ENCODE measurements at places on chromosomes 1 and 21.

DNA sequence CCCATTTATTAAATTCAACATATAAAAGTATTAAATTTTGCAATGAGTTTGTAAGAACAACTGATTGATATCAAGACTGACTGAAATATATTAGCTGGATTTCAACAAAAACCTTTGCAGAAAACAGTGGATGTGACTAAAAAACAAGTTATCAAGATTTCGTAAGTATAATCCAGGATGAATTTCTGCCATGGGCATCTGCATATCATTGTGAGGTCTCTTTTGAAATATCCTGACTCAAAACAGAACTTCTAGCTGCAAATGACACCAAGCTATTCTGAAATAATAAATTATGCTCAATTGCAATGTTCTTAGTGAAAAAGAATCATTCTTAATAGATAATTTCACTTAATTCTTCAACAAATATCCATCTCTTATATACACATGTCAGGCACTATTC, 52.6 kb downstream of the CD34 start:
- no peak for DNase-seq

- DNase-seq: no peak
Measured at GRCh38 chr1:40606978-40607377, 58.5 kb downstream of the RIMS3 start.

DNA sequence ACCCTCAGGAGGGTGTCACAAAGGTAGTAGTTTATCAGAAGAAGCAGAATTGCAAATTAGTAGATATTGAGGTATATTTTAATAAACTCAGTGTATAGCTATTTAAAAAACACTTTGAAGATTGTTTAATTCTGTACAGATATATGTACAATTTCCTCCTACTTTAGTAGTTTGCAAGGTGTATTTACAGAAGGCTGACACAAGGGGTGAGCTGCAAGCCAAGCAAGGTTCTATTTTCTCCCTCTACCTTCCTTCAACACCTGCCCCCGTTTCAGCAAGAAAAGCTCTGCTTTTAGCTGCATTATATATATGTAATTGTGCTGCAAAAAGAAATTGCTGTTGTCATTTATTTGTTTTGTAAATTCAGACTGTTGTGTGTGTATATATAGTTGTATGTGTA, 674.2 kb upstream of the PKN2 start:
- no peak for DNase-seq

DNA sequence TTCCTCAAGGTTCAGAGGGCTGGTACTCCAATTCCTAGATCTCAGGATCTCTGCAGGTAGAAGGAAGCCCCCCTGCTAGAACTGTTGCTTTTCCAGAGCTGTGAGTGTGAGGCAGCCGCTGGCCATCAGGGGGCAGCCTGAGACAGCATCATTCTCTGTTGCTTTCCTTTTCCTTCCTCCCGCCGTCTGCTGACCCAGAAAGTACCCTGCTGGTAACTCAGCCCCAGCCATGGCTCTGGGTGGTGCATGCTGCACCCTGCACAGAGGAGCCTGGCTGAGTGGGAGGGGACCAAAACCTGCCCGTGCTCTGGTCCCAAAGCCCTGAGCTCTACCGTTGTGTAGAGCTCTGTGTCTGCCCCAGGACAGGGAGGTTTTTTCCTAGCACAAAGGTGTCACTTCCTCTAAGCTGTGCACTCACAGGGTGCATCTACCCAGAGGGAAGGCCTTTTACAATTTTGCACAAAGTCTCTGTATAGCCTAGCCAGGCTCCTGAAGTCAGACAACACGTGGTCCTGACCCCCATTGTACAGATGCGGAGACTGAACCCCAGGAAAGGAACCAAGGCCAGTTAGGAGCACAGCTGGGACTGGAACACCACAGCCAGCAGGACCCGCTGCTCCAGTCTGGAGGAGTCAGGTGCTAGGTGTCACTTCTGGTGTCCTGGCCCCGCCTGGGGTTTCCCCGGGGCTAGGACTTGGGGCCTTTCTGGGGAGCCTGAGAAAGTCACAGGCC, 5.6 kb upstream of the FAM131C start:
- DNase-seq: peak; percentile 34

- DNase-seq: no peak
Measured at GRCh38 chr1:198295971-198296370, 139.2 kb downstream of the NEK7 start.

GRCh38 chr1:59419361-59420140, 122.7 kb downstream of the FGGY start:
- DNase-seq: no peak

DNA sequence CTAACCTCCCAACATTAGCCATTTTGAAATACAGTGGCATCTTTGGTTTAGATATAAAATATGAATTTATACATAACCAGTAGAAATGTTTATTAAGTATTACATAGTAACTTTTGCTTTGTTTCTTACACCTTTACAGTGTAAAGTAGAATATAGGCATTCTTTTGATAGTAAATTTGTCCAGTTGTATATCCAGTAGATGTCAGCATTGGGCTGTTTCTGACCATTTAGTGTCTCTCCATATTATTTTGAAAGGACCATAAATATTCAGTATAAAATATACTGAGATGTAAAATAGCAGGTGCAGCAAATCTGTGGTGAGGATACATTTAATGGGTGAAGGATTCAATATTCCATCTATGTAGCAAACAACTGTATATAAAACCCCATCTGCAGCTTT, 115.8 kb upstream of the ZRANB2 start:
- DNase-seq: no peak

GRCh38 chr1:177945943-177946650, 23.8 kb downstream of the SEC16B start:
- DNase-seq: no peak

- no peak for DNase-seq
Measured at GRCh38 chr1:204445860-204446412, 34.3 kb upstream of the PPP1R15B start.

DNA sequence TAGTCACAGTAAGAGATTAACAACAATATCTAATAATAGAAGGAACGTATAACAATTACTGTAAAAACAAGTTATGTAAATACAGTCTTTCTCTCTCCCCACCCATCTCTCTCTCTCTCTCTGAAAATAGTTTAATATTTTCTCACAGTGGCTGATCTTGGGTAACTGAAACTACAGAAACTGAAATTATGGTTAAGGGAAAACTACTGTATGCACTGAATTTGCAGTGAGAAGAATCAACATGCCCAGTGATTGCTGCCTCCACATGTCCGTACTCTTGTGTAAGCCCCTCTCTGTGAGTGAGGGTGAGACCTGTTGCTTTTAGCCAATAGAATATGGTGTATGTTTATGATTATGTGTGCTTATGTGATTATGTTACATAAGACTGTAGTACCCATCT, 1.6 kb downstream of the KRTAP6-1 start:
- no peak for DNase-seq

DNA sequence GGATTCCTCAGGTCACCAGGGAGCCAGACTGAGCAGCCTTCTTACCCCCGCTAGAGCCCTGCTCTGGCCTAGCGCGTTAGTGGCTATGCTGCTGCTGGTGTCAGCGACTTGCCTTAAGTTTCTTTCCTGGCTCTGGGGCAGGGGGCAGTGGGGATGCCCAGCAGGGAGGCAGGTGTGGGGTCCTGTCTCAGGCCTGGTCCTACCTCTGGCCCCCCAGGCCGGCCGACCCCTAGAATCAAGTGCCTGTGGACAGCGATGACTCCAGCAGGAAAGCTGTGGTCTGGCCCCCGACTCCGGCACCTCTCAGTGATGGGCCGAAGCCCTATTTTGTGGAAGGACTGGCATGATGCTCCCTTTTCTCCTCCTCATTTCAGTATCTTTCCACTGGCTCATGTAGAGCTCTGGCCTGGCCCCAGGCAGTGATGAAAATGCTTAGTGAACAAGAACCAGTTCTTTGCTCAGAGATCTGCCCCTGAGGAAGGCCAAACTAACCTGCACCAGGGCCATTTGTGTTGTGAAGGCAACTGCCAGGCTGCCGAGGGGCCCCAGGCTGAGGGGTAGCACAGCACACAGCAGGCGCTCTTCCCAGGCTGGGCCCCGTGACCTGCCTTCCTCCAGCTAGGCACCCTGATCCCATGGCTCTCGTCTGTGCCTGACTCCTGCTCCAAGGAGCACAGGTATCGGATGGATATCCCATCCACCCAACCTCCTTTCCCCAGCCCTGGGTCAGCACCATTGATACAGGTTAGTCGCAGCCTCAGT, 23.7 kb downstream of the MRPL37 start:
- no peak for DNase-seq

GRCh38 chr1:212484701-212485570, 52.2 kb downstream of the NENF start:
- DNase-seq: no peak

DNA sequence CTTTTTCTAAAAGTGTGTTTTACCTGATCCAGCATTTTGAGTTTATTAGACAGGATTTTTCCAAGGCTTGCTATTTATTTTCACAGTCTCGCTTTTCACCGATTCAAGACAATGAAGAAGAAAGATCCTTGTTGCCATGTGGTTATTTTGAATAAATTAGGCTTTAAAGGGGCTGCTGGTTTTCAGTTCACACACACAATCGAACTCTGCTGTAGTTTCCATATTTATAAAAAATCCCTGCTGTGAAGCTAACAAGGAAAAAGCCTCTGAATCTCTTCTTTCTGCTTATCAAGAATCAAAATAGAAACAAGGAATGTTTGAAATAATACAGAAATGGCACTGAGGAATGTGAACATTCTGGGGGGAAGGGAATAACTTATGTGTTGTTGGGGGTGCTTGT, 102.5 kb upstream of the KAZN start:
- DNase-seq: no peak

DNA sequence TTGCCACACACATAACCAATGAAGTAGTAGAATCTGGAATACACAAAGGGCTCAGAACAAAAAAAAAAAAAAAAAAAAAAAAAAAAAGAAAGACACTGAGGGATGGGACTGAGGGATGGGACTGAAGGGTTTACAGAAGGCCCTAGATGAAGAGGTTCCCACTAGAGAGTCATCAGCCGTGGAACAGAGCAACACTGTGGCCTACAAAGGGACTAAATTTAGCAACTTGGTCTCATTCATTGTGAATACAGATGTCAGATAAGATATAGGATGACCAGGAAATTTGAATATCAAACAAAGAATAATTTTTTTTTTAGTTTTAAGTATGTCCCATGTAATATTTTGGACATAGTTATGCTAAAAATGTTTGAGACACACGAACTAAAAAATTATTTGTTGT, 62.1 kb downstream of the GLUL start:
- DNase-seq: no peak

GRCh38 chr1:112054510-112054909, 65.0 kb upstream of the KCND3 start:
- DNase-seq: no peak

- DNase-seq: no peak
Measured at GRCh38 chr1:3188150-3188971, 119.4 kb downstream of the PRDM16 start.

DNA sequence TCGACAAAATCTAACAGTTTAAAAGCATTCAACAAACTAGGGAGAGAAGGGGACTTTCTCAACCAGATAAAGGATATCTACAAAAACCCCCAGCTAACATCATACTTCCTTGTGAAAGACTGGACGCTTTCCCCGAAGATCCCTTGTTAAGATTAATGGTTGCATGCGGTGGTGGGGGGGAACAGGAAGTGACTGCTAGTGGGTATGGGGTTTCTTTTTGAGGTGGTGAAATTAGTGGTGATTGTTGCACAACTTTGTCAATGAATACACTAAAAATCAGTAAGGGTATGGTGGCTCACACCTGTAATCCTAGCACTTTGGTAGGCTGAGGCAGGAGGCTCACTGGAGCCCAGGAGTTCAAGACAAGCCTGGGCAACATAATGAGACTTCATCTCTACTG, 26.9 kb upstream of the EYA3 start:
- DNase-seq: no peak

GRCh38 chr1:15153842-15154479, 414 bp downstream of the TMEM51 start:
- DNase-seq: no peak

- DNase-seq: no peak
Measured at GRCh38 chr1:39720094-39720999, 18.3 kb upstream of the PPIE start.

GRCh38 chr1:68168545-68169171, 63.7 kb downstream of the WLS start:
- DNase-seq: no peak

DNA sequence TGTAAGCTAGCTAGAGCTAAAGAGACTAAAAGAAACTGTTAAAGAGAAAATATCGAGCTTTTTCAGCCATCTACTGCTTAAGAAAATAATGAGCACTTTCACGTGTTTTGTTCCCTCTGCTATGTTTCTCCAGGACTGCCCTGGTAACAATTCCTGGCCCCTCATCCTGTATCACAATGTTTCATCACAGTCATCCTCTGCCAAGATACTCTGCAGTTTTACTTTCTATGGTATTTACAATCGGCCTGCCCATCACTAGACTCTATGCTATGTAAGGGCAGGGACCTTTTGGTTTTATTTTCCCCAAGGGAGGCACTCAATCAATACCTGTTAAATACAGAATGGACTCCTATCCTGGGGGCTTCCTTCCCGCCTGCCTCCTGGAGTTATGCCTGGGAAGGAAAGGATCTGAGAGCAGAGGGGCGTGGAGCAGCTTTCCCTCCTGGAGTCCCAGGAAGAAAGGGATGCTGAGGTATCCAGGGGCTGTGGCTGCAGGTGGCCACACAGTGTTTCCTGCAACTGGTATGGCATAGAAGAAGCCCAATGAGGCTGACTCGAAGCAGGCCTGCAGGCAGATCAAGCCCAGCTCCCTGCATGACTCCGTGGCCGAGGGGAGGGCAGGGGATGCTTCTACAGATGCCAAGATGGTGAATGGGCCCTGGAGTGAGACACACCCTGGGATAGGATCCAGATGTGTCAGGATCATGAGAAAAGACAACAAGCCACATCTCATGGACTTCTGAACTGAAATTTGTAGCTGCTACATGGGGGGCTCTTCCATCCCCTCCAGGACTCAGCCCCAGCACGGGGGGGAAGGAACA, 52.9 kb downstream of the MATN1 start:
- no peak for DNase-seq

DNA sequence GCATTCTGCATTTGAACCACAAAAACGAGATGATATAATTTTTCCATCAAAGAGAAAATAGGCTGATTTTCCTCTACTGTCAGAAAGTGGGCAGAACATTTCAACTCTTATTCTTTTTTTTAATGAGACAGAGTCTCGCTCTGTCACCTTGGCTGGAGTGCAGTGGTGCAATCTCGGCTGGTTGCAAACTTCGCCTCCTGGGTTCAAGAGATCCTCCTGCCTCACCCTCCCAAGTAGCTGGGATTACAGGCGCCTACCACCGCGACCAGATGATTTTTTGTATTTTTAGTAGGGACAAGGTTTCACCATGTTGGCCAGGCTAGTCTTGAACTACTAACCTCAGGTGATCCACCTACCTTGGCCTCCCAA, 11.6 kb downstream of the DSTYK start:
- DNase-seq: no peak

DNA sequence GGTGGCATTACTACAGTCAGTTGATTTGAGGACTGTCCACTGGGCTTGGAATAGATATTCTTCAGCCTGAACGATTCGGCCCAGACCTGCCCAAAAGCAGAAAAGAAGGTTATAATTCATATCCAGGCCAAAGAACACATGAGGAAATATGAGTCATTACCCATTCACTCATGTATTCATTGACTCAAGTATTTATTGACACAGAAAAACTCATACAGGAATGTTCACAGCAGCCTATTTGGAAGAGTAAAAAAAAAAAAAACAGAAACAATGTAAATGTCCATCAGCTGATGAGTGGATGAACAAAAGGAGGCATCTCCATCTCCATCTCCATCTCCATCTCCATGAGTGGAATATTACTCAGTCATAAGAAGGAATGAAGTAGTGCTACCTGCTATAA, 15.9 kb downstream of the ZMYND12 start:
- DNase-seq: no peak
